Skeletal muscle cell (primary cell): ENCODE measurements at places on chromosomes 3 and 15.
A peak's percentile ranks its signal among the peaks of the same experiment; 100 is the strongest.

DNA sequence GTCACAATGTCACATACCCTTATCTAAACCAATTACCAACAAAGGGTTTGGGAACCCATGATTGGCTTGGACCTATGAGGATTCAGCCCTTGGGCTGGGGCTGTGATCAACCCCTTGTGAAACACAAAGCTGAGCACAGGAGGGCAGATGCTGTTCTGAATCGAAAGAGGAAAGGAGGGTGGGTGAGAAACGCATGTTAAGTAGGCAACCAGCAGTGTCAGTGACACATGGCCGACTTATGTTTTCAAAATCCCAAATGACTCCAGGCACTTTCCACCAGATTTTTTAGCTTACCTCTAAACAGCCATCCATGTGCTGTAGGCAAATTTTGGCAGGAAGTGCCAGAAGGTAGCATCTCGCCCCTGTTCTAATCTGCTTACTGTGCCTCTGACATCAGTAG is 34.1 kb upstream of the KLHL25 start:
- no peak for DNase-seq

GRCh38 chr3:195752546-195753331 is 32.0 kb downstream of the MUC20 start:
- no peak for DNase-seq

- no peak for DNase-seq
Measured at GRCh38 chr3:79038636-79039035, 729.2 kb downstream of the ROBO1 start.

DNA sequence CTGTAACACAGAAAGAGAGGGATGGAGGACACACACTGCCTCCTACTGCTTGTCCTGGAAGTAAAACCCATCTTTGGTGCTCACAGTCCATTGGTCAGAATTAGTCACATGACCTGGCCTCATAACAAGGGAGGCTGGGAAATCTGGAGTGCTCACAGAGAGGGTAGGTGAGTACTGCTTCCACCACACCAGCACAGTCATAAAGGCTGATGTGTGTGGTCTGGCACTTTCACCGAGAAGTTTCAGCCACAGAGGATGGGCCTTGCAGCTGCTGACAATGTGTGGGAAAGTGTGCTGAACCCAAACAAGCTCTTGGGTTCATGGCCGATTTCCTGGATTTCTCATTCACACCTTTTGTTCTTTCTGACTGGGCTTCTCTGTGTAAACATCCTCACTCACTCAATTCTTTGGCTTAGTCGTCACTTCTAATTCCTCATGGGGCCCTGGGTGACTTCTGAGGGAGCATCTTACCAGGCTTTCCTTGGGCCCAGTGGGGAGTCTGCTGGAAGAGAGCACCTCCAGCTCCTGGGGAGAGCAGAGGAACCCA is 100.7 kb downstream of the ASB7 start:
- peak; percentile 92 for DNase-seq

GRCh38 chr3:120503727-120504616 is 53.2 kb upstream of the FSTL1 start:
- no peak for DNase-seq

GRCh38 chr3:49805367-49805782 is 2.3 kb downstream of the INKA1 start:
- peak; percentile 91 for DNase-seq

GRCh38 chr15:69119683-69120395 is 40.6 kb upstream of the GLCE start:
- DNase-seq: no peak

DNA sequence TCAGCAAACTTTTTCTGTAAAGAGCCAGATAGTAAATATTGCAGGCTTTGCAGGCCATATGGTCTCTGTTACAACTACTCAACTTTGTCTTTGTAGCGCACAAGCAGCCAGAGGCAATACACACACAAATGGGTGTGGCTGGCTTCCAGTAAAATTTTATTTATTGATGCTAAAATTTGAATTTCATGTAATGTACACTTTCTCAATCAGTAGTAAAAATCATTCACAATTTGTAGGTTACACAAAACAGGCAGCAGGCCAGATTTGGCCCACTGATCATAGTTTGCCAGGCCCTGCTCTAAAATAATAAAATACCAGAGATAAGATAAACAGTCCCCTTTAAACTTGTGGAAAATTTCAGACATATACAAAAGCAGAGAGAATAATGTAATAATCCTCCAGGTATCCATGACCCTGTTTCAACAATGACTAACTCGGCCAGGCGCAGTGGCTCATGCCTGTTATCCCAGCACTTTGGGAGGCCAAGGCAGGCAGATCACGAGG is 330.3 kb downstream of the SHQ1 start:
- DNase-seq: no peak

- DNase-seq: no peak
Measured at GRCh38 chr3:8579096-8579495, 65.5 kb downstream of the SSUH2 start.

DNA sequence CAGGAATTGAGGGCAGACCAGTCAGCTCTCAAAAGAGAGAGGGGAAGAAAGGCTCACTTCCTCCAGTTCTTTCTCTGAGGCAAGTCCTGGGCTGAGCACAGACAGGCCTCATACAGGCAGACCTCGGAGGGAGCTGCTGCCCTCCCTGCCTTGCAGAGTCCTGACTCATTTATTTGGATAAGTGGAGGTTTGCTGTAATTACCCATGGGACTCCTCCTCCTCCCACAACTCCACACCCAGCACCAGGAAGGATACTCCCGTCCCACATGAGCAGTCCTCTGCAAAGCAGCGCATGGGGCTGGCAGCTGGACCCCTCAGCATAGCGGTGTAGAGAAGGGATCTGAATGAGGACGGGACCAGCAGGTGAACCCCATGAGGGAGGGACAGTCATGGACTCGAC is 13.4 kb upstream of the SCN10A start:
- DNase-seq: peak; percentile 81

GRCh38 chr15:31387479-31388118 is 61.0 kb downstream of the KLF13 start:
- DNase-seq: no peak

DNA sequence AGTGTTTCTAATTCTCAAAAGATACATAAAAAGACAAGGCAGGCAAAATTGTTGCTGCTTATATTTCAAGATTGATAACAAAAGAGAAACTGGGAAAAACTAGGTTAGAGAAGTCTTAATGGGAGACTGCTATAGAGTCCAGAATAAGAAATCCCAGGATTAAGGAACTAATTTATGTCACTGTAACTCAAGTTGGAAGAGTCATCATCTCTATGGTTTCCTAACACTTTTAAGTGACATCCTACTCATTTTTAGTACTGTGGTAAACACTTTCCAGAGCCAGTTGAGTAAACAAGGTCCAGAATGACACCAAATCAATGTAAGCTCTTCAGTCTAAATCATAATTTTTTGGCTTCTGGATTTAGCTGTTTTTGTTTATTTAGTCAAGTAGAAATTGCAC is 8.0 kb downstream of the CLDN16 start:
- DNase-seq: no peak

DNA sequence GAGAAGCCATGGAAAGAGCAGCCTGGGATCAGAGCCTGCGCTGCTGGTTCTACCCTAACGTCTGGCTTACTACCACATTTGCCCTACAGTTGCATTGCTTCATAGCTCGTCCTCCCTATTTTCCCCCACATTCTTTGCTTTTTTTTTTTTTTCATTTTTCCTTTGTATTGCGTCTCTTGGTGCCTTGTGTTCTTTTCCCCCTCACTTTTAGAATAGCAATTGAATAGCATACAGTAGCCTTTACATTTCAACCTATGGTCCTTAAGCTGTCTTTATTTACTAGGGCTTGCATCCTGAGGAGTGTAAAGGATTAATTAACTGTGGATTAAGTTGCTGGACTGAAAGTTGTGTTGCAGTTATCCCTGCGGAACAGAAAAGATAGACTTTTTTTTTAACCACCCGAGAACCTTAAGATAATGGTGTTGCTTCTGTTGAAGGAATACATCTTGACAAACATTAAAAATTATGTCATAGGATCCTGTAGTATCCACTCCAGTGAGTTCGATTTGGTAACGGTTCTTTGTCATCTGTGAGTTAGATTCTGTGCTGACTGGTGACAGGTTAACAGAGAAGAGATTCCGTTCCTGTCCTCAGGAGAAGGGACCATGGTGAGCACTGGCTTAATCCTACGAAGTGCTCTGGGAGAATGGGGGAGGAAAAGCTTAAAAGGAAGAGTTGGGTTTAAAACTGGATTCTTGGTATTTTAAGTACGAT is 417.4 kb upstream of the NAALADL2 start:
- DNase-seq: no peak

GRCh38 chr3:60147249-60147950 is 1097.6 kb upstream of the CFAP20DC start:
- no peak for DNase-seq

GRCh38 chr3:185822221-185823000 is 2.4 kb downstream of the IGF2BP2 start:
- peak; percentile 36 for DNase-seq

DNA sequence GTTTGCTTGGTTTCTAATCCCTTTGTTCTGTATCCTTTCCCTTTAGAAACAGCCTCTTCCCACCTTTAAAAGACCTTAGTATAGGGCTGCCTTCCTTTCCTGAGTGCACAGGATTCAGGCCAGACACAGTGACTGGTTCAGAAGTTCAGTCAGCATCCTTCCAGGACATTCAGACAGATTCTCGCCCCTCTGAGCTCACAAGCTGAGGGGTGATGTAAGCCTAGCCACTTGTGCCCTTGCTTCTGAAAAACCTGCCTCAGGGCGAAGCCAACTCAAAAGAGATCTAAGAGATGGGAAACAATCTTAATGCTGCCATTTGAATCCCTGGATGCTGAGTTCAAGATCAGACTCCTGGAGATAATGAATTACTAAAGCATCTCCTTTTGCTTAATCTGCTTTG is 6.7 kb upstream of the NSMCE3 start:
- no peak for DNase-seq

GRCh38 chr3:71218508-71218907 is 365.0 kb downstream of the FOXP1 start:
- DNase-seq: no peak

- no peak for DNase-seq
Measured at GRCh38 chr15:63203451-63204090, 14.2 kb downstream of the RAB8B start.

DNA sequence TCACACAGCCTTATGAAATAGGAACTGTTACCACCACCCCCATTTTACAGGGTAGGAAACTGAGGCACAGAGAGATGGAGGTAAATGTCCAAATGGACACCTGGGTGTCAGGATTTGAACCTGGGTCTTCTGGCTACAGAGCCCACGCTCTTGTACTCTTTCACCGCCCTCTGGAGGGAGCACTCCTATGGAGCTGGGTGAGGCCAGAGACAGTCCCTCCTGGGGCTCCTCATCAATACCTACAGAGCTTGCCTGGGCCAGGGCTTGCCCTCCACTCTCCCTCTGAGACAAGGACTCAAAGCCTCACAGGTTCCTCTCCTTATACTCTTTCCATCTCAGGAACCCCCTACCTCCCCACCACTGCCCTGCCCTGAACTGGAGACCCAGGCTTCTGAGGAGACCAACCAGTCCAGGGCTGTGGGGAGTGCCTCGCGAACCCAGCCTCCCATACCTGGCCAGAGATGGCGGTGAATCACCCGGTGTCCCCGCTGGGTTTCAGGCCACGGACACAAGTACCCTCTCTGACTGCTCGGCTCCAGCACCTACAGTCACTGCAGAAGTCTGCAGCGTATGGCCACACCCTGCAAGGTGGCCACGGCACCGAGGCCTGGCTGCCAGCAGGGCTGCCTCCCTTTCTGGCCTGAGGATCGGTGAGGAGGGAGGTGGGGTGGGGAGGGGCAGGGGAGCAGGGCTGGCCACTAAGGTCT is 22.1 kb upstream of the ATP2B2 start:
- no peak for DNase-seq

DNA sequence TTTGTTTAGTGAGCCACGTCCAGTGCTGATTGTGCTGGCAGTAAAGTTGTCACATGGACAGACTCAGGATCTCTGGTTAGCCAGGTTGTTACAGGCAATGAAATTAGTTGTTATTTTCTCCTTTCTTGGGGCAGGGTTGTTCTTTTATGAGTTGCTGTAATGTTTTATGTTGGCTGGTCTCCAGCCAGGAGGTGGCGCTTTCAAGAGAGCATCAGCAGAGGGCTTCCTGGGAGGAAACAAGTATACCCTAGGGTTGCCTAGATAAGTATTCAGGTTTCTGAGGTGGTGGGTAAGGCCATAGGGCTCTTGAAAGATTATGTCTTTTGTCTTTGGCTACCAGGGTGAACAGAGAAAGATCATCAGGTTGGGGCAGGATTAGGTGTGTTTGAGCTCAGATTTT is 14.5 kb upstream of the CFAP20DC start:
- DNase-seq: no peak

DNA sequence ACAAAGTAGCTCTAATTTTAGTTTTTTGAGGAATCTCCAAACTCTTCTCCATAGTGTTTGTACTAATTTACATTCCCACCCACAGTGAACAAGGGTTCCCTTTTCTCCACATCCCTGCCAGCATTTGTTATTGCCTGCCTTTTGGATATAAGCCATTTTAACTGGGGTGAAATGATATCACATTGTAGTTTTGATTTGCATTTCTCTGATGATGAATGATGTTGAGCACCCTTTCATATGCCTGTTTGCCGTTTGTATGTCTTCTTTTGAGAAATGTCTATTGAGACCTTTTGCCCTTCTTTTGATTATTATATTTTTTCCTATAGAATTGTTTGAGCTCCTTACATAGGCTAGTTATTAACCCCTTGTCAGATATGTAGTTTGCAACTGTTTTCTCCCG is 239.9 kb upstream of the TPM1 start:
- DNase-seq: no peak

- peak; percentile 39 for DNase-seq
Measured at GRCh38 chr3:69122403-69122802, at the start of gene LMOD3. TSS of gene LMOD3 (minus strand) at chr3:69122595. CDS start at chr3:69122386, 209 bp downstream.

- DNase-seq: no peak
Measured at GRCh38 chr3:164897342-164897741, 181.0 kb downstream of the SI start.

DNA sequence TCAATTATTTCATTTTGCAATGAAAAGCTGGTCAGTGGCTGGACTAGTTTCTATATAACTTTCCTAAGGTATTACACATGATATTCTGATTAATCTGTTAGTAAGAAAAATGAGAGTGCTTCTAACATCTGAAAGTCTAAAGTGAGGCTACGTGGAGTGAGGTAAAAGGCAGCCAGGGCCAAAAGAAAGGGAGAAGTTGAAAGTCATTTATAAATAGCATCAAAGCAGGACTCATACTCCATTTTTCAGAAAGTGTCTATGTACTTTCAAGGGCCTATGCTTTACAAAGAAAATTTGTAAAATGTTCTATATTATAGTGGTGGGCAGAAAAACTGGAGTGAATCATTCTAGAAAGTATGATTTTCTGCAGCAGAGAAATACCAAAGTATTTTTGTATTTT is 80.0 kb downstream of the CSNK1G1 start:
- DNase-seq: no peak

GRCh38 chr15:65938604-65939003 is 69.3 kb downstream of the RAB11A start:
- DNase-seq: no peak

GRCh38 chr15:68729789-68730411 is 90.8 kb downstream of the ANP32A start:
- DNase-seq: no peak
